Astrocyte (in vitro differentiated cells and primary cell): ENCODE measurements at places on chromosomes 2 and 18. TPM values are rescaled to one million over a fixed set of nuclear protein-coding genes. Genes with fewer than 3 reads are reported as not detected.

DYNAP gene
- not detected in 2 replicates for total RNA-seq

DNA sequence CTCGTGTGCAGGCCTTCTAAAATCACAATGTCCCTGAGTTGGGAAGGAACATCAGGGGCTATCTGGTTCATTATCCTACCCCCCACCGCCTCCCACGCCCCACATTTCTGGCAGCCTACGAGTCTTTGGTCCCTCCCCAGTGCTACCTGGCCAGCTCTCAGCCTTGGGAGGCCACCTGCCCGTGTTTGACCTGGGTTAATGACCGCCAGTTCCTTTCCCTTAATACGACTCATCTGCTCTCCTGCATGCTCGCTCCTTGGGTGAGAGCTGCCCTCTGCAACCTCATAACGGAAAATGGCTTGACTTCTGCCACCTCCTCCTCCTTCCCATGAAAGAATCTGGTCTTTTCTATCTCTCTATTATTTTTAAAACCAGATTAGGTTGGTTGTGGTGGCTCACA, 112.5 kb downstream of the NEDD4L start:
- no peak overlapping the region for H3K4me3 ChIP-seq
- H3K36me3 ChIP-seq = no peaks in the 10 kb centered on the region
- H3K27ac ChIP-seq = no peak overlapping the region
- no peaks in the 10 kb centered on the region for H3K4me1 ChIP-seq
- peaks cover 7% of the 10 kb centered on the region for H3K27me3 ChIP-seq

- no peak overlapping the region for H3K4me3 ChIP-seq
- no peaks in the 10 kb centered on the region for H3K4me1 ChIP-seq
- peaks cover 6% of the 10 kb centered on the region for H3K27me3 ChIP-seq
- no peak overlapping the region for H3K27ac ChIP-seq
- no peaks in the 10 kb centered on the region for H3K36me3 ChIP-seq
Observed at GRCh38 chr2:109663721-109664120, 49.6 kb downstream of the SOWAHC start.

COL3A1 gene
- total RNA-seq = 350 and 458 TPM in 2 replicates

DNA sequence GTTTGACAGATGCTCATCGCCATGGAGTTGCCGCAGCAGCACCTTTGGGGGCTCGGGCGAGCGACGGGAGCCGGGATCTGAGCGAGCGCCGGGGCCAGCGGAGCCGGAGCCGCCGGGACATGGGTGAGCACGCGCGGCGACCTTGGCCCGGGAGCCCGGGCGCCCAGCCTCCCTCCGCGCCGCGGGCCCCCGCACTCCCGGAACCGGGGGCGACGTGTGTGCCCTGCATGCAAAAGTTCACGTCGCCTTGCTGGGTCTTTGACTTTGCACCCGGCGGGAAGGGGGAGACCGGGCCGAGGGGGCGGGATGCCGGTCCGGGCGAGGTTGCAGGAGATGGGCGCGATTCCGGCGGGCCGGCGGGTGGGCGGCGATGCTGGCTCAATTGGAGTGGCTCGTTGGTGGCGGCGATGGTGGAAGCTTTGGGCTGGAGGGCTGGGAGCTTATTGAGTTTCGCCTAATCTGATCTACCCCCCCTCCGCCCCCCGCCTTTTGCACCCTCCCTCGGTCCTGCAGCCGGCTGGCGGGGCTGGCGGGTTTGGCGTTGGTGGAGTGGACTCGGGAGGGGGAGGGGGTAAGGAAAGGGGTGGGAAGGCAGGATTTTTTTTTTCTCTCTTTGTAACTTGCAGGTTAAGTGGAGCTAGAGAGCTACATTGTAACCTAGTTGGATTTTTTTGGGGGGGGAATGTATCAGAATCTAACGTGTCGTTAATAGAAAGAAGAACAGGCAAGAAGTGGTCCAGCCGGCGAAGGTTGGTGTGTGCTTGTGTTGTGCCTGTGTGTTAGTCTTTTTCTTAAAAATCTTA, at the start of gene SETBP1:
TSS of gene SETBP1 (plus strand) at position 616 of the 803 bp plus-strand sequence. CDS start 20,459 bp downstream, outside the sequence.
- H3K4me1 ChIP-seq = peaks cover 15% of the 10 kb centered on the region
- no peaks in the 10 kb centered on the region for H3K36me3 ChIP-seq
- peak within 1 kb of the TSS; percentile 72 for H3K4me3 ChIP-seq
- peak within 1 kb of the TSS; percentile 23 for H3K27ac ChIP-seq
- peak; percentile 48 for DNase-seq

PID1 gene
- 10.7 and 13.6 TPM in 2 replicates for total RNA-seq

CSRNP3 gene
- total RNA-seq = 5.9 and 6.5 TPM in 2 replicates

- DNase-seq = peak; percentile 96
- H3K27ac ChIP-seq = peak overlapping the region; percentile 76
- H3K36me3 ChIP-seq = no peaks in the 10 kb centered on the region
- no peak overlapping the region for H3K4me3 ChIP-seq
Observed at GRCh38 chr2:178241844-178242551, 47.7 kb downstream of the OSBPL6 start.

NMS gene
- not detected in 2 replicates for total RNA-seq

CNGA3 gene
- not detected in 2 replicates for total RNA-seq

DNA sequence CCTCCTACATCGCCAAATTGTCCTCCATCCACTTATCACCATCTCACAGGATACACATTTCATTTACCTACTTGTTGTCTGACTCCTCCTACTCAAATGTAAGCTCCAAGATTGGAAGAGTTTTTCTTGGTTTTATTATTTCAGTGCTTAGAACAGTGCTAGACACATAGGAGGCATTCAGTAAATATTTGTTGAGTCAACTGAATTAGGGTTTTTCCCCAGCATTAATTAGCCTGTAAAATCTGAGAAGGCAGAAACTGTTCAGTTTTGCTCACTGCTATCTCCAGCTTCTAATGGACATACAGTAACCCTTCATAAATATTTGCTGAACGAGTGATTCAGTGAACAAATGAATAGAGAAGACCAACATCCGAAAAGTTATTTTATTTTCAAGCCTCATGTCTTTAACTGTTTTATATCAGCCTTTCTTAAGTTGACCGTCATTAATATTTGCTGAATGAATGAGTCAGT, 800 bp downstream of the TTC21B start:
- peak overlapping the region; percentile 96 for H3K4me3 ChIP-seq
- H3K27me3 ChIP-seq = no peaks in the 10 kb centered on the region
- H3K27ac ChIP-seq = peak overlapping the region; percentile 68
- peak; percentile 4 for DNase-seq

- H3K4me3 ChIP-seq = no peak overlapping the region
- no peaks in the 10 kb centered on the region for H3K36me3 ChIP-seq
- peak; percentile 26 for DNase-seq
- peak overlapping the region; percentile 1 for H3K27ac ChIP-seq
Observed at GRCh38 chr2:27885234-27885633, 5.0 kb downstream of the RBKS start.

ICOS gene
- not detected in 2 replicates for total RNA-seq

DNA sequence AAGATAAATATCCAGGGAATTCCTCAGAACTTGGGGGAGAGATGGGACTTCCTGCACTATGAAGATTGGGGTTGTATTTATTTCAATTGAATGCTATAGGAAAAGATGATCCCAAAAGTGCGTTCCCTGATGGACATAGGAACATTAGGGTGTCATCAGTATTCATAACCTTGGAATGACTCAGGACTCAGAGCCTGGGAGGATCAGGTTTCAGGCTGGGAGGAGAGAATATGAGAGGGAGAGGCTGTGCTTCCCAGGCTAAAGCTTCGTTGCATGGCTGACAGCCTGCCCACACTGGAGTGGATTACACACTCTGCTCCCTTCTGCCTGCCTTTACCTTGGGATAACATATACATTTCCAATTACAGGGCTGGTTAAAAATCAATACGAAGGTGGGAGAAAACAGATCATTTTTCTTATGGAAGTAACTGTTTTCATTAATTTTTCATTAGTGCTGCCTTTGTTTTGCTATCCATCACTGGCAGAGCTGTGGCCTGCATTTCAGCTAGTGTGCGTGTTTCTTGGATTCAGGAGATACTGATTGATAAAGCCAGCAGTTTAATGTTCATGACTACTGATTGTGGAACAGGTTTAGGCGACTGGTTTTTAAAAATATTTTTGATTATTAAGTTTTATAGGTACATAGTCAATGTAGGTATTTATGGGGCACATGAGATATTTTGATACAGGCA, 118.7 kb downstream of the KCTD1 start:
- DNase-seq = peak; percentile 80
- peaks cover 3% of the 10 kb centered on the region for H3K4me1 ChIP-seq
- no peak overlapping the region for H3K27ac ChIP-seq
- H3K36me3 ChIP-seq = no peaks in the 10 kb centered on the region
- no peak overlapping the region for H3K4me3 ChIP-seq
- no peaks in the 10 kb centered on the region for H3K27me3 ChIP-seq

- H3K4me1 ChIP-seq = no peaks in the 10 kb centered on the region
- no peaks in the 10 kb centered on the region for H3K36me3 ChIP-seq
- H3K27ac ChIP-seq = no peak overlapping the region
- H3K27me3 ChIP-seq = no peaks in the 10 kb centered on the region
Observed at GRCh38 chr2:66084948-66085590, 349.9 kb upstream of the MEIS1 start.

ROCK1 gene
- 57.0 and 57.8 TPM in 2 replicates for total RNA-seq

DNA sequence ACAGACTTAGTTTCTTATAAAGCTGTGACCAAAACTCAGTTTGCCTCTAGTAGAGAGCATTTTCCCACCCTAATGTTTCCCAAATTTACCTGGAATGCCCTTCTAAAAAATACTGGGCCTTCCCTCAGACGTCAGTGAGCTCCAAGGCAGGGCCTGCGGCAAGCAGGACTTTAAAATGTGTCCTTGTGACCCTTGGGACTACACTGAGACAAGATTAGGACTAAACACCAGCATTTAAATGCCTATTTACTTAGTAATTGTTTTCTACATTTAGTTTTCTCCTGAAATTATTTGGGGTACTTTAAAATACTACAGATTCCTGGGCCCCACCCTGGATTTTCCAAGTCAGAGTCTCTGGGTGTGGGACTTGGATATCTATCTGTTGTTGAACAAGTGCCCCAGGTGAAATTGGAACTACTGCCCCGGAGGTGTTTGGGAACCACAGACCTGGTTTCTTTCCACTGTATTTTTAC, 14.3 kb downstream of the GATA6 start:
- H3K27me3 ChIP-seq = no peaks in the 10 kb centered on the region
- H3K27ac ChIP-seq = no peak overlapping the region
- H3K4me3 ChIP-seq = no peak overlapping the region
- H3K4me1 ChIP-seq = peaks cover 15% of the 10 kb centered on the region

DNA sequence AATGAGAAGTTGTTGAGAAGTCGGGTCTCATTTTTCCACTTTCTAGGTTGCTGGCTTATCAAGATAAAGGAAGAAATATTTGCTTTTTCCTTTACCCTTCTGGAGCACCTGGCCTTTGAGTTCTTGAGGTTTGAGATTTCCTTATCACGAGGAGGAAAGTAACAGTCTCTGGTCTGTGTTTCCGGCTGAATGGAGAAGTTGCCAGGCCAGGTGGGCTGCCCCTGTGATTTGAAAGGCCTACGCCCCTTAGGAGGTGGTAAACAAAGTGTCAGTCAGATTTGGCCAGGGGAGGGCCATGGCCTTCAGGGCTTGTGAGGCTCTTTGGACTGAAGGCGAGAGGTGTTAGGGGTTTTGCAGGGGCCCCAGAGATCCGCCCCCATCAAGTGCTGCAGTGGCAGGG, 156.7 kb upstream of the HAAO start:
- no peak overlapping the region for H3K4me3 ChIP-seq
- H3K27me3 ChIP-seq = no peaks in the 10 kb centered on the region
- no peaks in the 10 kb centered on the region for H3K36me3 ChIP-seq
- DNase-seq = no peak

DNA sequence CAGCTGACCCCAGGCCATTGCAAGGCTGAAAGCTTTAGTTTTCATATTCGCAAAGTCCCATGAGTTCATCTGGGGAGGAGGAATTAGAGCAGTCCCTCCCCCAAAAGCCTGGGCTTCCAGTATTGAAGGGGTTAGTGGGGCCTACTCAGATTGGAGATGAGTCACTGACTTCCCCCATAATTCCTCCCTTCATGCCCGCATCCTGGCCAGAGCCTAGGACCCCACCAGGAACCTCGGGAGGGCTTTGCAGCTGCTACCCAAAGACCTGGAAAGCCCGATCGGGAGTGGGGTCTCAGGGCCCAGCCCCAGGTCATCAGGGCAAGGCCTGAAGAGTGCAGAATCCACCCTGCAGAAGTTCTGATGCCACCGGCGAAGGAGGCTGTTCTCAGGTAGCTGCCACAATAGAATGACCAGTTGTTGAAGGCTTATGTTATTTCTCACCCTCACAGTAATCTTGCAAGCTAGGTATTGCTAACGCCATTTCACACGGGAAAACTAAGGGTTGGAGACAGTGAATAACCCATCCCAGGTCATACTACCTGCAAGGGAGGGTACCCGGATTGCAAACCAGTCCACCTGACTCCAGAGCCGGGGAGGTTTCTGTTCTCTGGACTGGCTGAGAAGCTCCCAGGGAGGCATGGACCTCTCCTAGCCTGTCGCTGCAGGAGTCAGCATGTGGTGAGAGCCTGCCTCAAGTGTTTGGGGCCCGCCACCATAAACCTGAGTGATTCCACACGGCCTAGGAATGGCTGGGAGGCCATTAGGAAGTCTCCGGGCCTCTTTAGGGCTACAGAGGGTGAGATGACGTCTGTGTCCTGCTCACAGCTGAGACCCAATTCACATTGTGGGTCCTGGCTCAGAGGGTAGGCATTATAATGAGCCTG, 5.8 kb upstream of the ARID5A start:
- H3K27me3 ChIP-seq = no peaks in the 10 kb centered on the region
- no peaks in the 10 kb centered on the region for H3K36me3 ChIP-seq
- no peak overlapping the region for H3K4me3 ChIP-seq
- no peak overlapping the region for H3K27ac ChIP-seq

GRCh38 chr2:20425884-20426283, 21.0 kb upstream of the RHOB start:
- no peaks in the 10 kb centered on the region for H3K36me3 ChIP-seq
- no peak overlapping the region for H3K27ac ChIP-seq
- peaks cover 13% of the 10 kb centered on the region for H3K27me3 ChIP-seq
- no peak overlapping the region for H3K4me3 ChIP-seq
- no peak for DNase-seq
- peaks cover 25% of the 10 kb centered on the region for H3K4me1 ChIP-seq

TGFA gene
- 0.55 and 1.4 TPM in 2 replicates for total RNA-seq
